AG08396 (cell line): ENCODE measurements at places on chromosomes 5 and 9.

DNA sequence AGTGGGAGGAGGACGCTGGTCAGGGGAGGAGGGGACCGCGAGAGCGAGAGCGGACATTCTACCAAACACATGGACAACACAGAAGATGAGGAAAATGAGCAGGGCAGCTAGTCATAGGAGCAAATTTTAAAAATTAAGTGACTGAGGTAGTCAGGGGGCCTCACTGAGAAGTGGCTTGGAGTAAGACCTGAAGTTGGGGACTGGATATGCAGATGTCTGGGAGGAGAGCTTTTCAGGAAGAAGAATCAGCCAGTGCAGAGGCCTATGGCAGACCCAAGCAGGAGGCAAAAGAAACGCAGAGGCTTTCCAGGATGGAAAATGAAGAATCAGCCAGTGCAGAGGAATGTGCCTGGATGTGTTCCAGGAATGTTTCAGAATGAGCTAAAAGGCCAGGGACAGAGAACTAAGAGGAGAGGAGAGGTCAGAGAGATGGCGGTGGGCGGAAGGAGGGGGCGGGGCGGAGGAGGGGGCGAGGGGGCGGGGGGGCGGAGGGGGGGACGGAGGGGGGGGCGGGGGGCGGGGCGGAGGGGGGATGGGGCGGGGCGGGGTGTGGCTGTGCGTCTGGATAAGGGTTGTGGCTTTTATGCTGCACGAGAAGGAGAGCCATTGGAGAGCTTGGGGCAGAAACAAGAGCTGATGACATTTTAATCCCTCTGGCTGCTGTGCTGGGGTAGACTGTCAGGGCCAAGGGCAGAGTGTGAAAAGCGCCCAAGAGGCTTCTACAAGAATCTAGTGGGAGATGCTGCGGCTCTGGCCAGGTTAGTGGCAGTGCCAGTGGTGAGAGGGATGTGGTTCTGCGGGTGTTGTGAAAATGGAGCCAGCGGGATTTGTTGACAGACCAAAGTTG lies 129.6 kb downstream of the KCNIP1 start:
- peak; percentile 83 for DNase-seq

DNA sequence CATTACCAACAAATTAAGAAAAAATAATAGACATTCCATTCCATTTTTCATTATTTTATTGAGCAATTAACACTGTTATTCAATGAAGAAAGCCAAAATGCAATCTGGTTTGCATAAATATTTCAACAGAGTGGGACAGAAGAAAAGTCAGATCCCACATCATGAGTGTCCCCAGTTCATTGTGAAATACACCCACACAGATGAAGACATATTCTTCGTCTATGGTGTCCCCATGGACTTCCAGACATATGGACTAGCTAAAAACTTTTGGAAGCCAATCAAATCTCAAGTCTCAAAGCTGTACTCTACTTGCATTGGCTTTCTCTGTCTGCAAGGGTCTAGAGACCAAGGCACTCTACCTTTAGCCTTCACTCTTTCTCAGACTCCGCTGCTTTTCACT lies 194.3 kb downstream of the SEMA5A start:
- DNase-seq: no peak

DNA sequence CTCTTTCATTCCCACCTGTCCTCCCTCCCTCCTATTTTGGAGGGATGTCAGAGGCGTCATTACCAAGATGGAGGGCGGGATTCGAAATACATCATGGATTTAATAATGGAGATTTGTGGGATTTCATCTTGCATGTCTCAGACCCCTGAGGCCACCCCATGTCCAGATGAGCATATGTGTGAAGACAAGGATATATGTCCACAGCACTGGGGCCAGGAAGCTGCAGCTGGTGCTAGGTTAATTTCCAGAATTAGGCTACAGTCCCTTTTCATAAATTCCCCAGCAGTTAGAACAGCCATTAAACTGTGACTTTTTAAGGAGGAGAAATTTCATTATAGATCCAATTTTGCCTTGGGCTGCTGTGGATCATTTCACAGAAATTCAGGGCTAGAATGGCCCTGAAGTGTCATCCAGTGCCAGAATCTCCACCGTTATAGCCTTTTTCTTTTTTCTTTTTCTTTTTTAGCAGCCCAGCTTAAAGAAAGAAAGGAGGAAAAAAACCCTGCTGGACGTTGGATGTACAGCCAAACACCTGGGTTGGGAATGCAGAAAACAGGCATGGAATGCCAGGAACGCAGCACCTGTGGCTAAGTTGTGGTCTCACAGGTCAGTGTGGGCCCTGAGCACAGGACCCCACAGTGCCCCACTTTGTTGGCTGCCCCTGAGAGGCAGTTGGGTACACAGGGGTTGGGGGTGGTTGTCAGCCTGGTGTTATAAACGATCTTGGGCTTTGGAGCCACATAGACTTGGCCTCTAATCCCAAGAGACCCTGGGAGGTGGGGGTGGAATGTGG lies 50.2 kb upstream of the CXCL14 start:
- no peak for DNase-seq

DNA sequence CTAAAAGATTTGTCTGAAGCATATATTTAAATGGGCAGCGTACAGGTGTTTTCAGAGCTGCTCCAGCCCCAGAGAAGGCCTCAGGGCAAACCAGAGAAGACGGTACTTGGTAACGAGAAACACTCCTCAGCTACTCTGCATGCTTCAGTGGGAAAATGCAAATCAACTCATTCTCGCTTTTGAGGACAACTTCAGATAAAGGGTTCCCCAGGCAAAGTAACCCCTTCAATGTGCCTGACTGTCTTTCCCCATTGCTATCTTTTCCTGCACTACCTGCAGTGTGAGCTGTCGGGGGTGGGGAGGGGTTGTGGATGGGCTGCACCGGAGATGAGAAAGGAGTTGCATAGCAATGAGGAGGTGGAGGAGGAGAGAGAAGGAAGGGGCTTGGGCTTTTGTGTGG lies 339.7 kb upstream of the CLINT1 start:
- DNase-seq: no peak

DNA sequence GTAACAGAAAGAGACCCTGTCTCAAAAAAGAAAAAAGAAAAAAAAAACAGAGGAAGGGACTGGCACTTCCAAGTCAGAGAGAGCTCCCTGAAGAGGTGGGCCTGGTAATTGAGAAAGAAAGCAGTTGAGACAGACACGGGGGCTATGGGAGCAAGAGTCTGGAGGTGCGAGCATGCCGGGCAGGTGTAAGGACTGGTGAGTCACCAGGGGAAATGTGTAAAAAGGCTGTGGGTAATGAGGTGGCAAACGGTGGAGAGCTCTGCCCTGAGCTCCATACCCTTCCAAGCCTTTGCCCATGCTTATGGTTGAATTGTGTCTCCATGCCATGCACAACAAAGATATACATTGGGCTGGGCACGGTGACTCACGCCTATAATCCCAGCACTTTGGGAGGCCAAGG lies 18.0 kb upstream of the JADE2 start:
- DNase-seq: no peak

DNA sequence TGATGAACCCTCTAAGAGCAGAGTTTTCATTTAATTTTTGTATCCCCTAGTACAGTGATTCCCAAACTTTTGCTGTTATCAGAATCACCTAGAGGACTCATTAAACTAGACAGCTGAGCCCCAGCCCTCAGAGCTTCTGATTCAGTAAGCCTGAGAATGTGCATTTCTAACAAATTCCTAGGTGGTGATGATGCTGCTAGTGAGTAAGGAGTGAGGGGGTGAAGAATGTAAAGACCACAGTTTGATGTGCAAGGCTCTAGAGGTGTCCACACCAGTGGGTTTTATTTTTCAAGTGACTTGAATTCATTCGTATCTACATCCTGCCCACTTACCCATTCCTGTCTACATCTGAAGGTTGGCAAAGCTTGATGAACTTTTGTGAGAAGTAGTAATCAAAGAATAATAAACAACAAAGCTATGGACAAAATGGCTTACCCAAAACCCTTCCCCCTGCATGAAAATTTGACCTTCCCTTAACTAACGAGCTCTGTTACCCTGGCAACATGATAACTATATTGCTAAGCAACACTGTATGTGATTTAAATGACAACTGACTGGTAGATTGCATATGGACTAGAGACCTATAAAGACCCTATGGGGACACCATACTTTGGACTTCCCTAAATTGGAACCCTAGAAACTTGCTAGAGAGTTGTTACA lies 35.2 kb downstream of the DTWD2 start:
- peak; percentile 15 for DNase-seq

DNA sequence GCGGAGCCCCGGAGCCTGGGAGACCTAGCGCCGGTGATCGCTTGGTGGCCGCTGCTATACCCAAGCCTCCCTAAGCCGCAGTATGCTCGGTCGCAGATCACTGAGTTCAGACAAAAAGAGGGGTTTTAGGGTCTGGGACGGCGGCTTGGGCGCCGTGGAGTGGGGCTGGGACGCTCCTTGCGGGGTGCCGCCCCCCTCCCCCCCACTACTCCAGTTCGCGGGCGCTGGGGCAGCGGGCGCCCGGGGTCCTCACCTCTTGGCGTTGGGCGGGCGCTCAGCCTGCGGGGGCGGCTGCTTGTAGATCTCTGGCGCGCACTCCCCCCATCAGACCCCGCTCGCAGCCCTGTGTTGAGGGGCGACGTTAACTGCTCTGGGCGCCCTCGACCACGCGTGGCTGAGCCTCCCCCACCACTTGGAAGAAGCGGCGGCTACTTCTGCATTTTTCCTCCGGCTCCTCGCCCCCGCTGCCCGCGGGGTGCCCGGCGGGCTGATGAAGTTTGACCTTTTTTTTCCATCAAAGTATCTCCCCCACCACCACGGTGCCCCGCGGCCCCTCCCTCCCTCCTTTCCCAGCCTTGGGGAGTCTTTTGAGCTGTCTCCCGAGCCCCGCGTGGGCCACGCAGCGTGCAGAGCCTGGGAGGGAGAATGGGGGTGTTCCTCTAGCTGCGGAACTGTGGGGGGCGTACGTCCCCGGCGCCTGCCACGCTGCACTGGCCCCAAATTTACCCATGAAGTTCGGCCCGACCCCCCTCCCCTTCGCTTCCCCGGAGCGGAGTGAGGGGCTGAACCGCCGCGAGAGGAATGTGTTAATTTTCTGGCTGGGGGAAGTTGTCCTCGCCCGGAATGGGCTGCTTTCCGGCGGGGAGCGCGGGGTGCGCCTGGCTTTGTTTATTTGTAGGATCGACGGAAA lies 1.2 kb downstream of the CXXC5 start:
- no peak for DNase-seq

GRCh38 chr9:124206391-124206790 lies 51.4 kb upstream of the NEK6 start:
- no peak for DNase-seq

- DNase-seq: no peak
Measured at GRCh38 chr9:132341177-132341840, 13.5 kb downstream of the SETX start.

DNA sequence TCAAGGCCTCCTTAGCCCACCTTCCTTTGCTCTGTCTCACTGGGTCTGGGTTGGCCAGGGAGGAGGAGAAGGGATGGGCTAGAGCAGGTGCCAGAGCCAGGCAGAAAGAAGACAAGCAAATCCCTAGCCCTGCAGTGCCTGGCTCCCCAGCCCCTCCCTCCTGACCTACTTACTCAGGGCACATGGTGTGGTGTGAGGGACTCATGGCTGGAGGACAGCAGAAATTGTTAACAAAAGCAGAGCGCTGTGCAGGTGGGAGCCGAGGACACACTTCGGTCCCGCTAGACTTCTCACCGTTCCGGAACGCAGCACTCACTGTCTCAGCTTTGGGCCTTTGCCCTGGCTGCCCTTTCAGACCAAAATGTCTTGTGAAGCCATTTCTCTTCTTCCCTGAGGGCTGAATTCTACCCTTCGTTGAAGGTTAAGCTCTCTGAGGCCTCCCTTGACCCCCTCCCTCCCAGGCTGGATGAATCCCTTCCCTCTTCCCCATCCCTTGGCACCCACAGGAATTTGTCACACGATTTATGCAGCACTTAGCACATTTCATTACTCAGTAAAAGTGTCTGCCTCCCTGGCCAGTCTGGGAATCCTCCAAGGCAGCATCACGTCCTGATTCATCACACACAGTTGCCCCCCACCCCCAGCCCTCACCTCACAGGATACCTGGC lies 263.9 kb upstream of the TRPC7 start:
- DNase-seq: no peak

DNA sequence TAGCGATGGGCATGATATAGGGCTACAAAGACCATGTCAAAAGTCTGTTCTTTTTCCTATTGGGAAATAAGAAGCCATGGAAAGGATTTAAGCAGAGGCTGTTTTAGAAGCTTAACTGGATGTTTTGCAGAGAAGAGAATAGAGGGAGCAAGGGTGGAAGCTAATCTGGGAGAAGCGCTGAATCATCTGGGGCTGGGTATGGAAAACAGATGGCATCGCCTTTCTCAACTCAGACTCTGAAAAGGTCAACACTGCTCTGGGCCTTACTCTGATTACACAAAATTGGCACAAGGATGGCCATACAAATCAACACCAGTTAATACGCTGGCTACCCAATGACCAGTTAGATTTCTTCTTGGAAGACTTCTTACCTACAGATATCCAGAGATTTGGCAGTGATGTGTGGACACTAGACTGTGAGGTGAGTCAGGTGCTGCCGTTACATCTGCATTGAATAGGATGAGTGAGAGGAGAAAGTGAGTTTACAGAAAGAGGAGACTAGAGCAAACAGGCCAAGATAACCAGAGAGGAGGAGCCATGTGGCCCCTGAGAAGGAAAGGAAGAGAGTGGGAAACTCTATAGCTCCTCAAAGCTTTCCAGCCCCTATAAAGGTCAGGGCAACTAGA lies 6.2 kb upstream of the TCERG1 start:
- no peak for DNase-seq

- DNase-seq: no peak
Measured at GRCh38 chr5:60521376-60522291, 178.3 kb downstream of the DEPDC1B start.

DNA sequence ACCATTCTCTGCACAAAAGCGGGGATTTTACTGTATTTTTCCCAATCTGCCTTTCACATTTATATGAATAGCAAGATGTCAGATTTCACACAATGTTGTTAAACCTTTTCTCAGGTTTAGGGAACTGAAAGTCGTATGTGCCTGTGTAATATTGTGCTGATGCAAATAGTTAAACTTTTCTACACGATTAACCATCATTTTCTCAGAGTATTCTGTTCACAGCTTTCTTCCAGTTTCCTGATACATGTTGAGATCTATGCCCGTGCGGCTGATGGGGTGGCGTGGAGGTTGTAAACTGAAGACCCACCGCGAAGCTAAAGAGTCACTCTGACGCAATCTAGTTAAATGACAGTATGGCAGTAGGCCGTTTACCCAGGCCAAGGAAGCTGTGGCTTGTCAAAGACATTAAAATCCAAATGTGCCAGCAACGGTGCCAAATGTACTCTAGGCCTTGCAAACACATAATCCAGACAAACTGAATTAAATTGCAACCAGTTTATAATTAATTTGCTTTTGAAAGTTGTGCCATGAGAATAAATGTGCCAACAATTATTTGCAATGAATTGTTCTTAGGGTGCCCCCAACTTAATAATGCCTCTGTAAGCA lies 145.7 kb downstream of the EBF1 start:
- no peak for DNase-seq

GRCh38 chr9:26142631-26143030 lies 464.4 kb upstream of the TUSC1 start:
- no peak for DNase-seq

- DNase-seq: no peak
Measured at GRCh38 chr5:147508711-147509040, 1.2 kb downstream of the DPYSL3 start.

GRCh38 chr5:144421411-144421810 lies 250.7 kb downstream of the KCTD16 start:
- DNase-seq: no peak
